T-cell (primary cell): ENCODE measurements at places on chromosomes 3 and 15.
A peak's percentile ranks its signal among the peaks of the same experiment; 100 is the strongest.

DNA sequence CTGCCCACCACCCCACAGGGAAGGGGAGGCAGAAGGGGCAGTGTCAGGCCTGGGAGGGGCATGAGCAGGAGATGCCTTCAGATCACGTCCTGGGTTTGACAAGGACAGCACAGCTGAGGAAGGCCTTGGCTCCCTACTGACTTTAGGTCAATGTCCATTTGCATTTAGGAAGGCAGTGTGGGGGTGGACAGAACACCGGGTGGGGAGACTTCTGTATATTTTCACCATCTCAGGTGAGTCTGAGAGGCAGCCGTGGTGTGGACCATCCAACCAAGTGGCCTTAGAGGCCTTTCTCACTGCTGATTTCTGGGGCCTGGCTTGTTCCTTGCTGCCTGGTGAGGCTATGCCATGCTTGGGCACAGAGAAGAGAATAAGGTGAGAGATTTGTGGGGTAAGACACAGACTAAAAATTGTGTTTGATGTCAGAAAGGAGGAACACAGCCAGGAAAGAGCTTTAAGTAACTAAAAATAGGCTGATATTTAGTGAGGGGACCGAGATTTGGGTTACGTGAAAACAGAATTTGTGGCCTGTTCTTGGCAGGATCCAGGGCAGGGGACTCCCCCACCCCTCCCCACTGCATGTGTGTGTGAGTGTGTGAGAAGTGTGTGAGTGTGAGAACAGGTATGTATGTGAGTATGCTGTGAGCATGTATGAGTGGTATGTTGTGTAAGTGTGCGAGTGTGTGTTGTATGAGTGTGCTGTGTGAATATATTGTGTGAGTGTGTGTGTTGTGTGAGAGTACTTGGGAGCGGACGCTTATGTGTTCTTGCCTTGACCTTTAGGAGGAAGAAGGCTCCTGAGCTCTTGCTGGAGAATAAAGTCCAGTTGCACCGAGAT lies 11.8 kb upstream of the PLA2G4E start:
- no peaks in the 10 kb centered on the region for H3K27me3 ChIP-seq
- H3K27ac ChIP-seq = no peak overlapping the region
- H3K36me3 ChIP-seq = no peaks in the 10 kb centered on the region

- H3K4me3 ChIP-seq = no peak overlapping the region
- no peak overlapping the region for H3K27ac ChIP-seq
- peaks cover 6% of the 10 kb centered on the region for H3K4me1 ChIP-seq
- H3K36me3 ChIP-seq = peaks cover 29% of the 10 kb centered on the region
- no peaks in the 10 kb centered on the region for H3K27me3 ChIP-seq
- no peak for DNase-seq
Observed at GRCh38 chr3:12489832-12490231, 5.6 kb downstream of the TSEN2 start.

- no peak overlapping the region for H3K27ac ChIP-seq
- no peaks in the 10 kb centered on the region for H3K36me3 ChIP-seq
- no peak for DNase-seq
- H3K27me3 ChIP-seq = no peaks in the 10 kb centered on the region
Observed at GRCh38 chr3:170713653-170714052, 127.8 kb upstream of the SLC7A14 start.

GRCh38 chr3:74000725-74001124 lies 376.0 kb upstream of the PDZRN3 start:
- no peak overlapping the region for H3K4me3 ChIP-seq
- DNase-seq = no peak
- H3K36me3 ChIP-seq = no peaks in the 10 kb centered on the region
- no peaks in the 10 kb centered on the region for H3K27me3 ChIP-seq

DNA sequence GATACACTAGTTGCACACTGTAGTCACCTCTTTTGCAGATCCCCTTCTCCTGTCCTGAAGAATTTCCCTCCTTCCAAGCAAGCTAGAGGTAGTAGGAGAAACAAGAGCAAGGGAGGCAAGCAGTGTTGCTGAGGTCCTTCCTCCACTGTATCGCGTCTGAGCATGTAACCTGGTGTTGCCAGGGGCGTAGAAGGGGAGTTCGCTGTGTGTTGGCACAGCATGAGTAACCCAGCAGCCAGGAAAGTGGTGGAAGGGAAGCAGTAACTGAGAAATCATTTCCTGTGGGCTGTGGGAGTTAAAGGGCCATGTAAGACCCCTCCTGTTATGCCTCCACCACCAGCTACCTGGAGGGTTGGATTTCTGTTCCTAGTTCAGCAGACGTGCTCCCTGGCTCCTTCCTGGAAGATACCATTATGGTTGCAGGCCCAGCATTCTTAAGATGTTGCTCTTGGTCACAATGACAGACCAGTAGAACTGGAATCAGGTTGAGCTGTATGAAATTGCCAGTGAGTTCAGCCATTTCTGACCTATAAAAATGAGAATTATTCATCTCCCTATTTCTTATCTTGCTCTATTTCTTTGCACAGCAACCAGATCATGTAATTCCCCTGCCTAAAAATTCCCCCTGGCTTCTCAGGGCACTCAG lies 215.3 kb upstream of the TOPAZ1 start:
- peaks cover 8% of the 10 kb centered on the region for H3K4me1 ChIP-seq
- no peak for DNase-seq
- H3K4me3 ChIP-seq = no peak overlapping the region
- H3K27ac ChIP-seq = no peak overlapping the region
- peaks cover 32% of the 10 kb centered on the region for H3K27me3 ChIP-seq

GRCh38 chr15:74866090-74866489 lies 7.1 kb downstream of the SCAMP2 start:
- DNase-seq = no peak
- no peaks in the 10 kb centered on the region for H3K36me3 ChIP-seq
- H3K4me3 ChIP-seq = no peak overlapping the region
- H3K4me1 ChIP-seq = peaks cover 76% of the 10 kb centered on the region
- no peak overlapping the region for H3K27ac ChIP-seq

DNA sequence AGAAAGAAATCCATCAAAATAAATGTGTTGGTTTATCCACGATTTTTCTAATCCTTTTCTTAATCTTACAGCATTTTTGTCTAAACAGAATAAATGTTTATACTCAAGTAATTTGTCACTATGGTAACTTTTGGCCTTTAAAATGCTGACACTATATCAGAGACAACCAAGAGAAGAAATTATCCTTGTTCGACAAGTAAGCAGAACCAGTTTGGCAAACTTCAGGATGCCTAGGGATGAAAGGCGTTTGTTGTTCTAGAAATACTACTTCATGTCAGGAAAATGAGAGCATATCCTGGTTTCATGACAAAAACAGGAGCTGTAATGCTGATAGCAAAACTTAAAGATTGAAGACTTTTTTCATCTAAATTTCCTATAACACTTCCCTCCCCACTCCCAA lies 308.0 kb upstream of the ATP11B start:
- no peak overlapping the region for H3K4me3 ChIP-seq
- no peaks in the 10 kb centered on the region for H3K27me3 ChIP-seq
- no peaks in the 10 kb centered on the region for H3K4me1 ChIP-seq
- no peak for DNase-seq
- H3K27ac ChIP-seq = no peak overlapping the region
- no peaks in the 10 kb centered on the region for H3K36me3 ChIP-seq

GRCh38 chr3:10145685-10146084 lies 4.1 kb downstream of the VHL start:
- no peaks in the 10 kb centered on the region for H3K27me3 ChIP-seq
- H3K4me1 ChIP-seq = peaks cover 50% of the 10 kb centered on the region
- DNase-seq = no peak
- H3K27ac ChIP-seq = no peak overlapping the region

- no peak overlapping the region for H3K4me3 ChIP-seq
- H3K27ac ChIP-seq = no peak overlapping the region
- H3K4me1 ChIP-seq = peaks cover 27% of the 10 kb centered on the region
- no peak for DNase-seq
- peaks cover 47% of the 10 kb centered on the region for H3K36me3 ChIP-seq
- H3K27me3 ChIP-seq = no peaks in the 10 kb centered on the region
Observed at GRCh38 chr3:44989636-44990373, 13.8 kb downstream of the EXOSC7 start.

GRCh38 chr3:195461594-195462307 lies 18.9 kb upstream of the ACAP2 start:
- H3K4me1 ChIP-seq = peaks cover 3% of the 10 kb centered on the region
- no peak for DNase-seq
- H3K4me3 ChIP-seq = no peak overlapping the region
- H3K27ac ChIP-seq = no peak overlapping the region
- H3K36me3 ChIP-seq = no peaks in the 10 kb centered on the region

- no peaks in the 10 kb centered on the region for H3K36me3 ChIP-seq
- H3K27me3 ChIP-seq = no peaks in the 10 kb centered on the region
- DNase-seq = no peak
- H3K27ac ChIP-seq = no peak overlapping the region
Observed at GRCh38 chr3:6680119-6680806, 180.7 kb upstream of the GRM7 start.

DNA sequence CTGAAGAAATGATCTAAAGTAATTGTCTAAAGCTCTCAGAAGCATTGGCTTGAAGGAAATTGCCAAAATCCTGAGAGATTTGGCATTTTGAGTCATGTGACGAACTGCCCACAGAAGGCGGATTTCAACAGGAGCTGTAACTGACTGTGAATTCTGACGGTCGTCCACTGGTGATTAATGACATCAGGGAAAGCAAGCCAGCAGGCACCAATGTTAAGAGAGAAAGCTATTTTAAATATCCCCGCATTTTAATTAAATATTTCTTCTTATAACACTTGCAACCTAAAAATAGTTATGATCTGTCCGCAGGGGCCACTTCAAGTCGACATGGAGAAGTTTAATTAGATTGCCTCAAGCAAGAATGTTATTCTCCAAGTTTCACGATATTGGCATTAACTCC lies 51.6 kb downstream of the WNT5A start:
- H3K27me3 ChIP-seq = peaks cover 2% of the 10 kb centered on the region
- no peaks in the 10 kb centered on the region for H3K36me3 ChIP-seq
- H3K4me3 ChIP-seq = no peak overlapping the region
- H3K4me1 ChIP-seq = no peaks in the 10 kb centered on the region
- no peak overlapping the region for H3K27ac ChIP-seq
- no peak for DNase-seq

GRCh38 chr3:185559706-185560090 lies 7.3 kb upstream of the LIPH start:
- no peak overlapping the region for H3K4me3 ChIP-seq
- no peaks in the 10 kb centered on the region for H3K27me3 ChIP-seq
- H3K36me3 ChIP-seq = no peaks in the 10 kb centered on the region
- H3K27ac ChIP-seq = no peak overlapping the region
- peaks cover 5% of the 10 kb centered on the region for H3K4me1 ChIP-seq

DNA sequence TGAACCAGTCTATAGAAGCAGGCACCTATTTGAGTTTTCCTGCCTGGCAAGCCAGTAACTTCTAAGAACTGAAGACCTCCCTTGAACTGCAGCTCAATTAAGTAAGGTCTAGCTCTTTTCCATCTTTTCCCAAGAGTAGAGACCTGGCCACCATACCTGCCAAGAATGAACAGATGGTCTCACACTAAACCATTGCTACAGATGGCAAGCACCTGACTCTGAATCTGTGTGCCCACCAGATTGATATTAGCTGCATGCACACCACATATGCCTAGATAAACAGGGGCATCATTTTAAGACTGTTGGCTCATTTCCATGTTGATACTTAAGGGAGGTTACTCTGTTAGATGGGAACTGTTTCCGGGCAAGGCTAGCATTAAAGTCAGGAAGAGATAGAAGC lies 34.8 kb upstream of the GSK3B start:
- DNase-seq = no peak
- no peak overlapping the region for H3K4me3 ChIP-seq
- H3K36me3 ChIP-seq = no peaks in the 10 kb centered on the region
- no peaks in the 10 kb centered on the region for H3K27me3 ChIP-seq

DNA sequence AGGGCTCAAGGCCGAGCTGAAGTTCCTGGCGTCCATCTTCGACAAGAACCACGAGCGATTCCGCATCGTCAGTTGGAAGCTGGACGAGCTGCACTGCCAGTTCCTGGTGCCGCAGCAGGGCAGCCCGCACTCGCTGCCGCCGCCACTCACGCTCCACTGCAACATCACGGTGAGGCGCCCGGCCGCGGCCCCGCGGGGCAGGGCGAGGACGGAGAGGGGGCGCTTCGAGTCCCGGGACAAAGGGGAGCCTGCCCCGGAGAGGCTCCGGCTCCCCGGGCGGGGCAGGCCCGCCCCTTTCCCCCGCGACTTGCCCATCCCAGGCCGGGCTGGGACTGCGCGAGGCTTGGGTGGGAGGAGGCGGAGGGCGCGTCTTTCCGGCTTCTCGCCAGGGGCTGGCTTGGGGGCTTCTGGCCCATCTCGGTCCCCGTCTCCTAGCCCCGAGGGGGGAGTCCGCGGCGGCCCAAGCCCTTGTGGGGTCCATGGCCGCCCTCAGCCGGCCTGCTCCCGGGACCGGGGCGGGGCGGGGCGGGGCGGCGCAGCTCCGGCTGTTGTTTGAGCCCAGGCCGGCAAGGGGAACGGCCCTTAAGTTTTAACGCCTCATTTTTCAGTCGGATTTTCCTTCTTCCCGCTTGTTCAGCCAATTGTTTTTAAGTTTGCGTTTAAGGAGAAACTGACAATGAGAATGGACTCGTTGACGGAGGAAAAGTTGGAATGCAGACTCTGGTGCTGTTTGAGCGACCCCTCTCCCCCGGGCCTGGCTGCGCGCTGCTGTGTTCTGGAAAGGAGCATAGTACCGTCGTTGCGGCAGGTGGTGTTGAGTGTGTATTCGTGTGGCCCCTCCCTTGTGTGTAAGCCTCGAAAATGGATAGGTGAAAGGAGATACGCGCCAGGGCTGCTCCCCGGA lies 683 bp downstream of the UBE2Q2 start:
- H3K4me3 ChIP-seq = peak overlapping the region; percentile 70
- H3K27ac ChIP-seq = peak overlapping the region; percentile 59
- no peaks in the 10 kb centered on the region for H3K27me3 ChIP-seq
- DNase-seq = peak; percentile 50

DNA sequence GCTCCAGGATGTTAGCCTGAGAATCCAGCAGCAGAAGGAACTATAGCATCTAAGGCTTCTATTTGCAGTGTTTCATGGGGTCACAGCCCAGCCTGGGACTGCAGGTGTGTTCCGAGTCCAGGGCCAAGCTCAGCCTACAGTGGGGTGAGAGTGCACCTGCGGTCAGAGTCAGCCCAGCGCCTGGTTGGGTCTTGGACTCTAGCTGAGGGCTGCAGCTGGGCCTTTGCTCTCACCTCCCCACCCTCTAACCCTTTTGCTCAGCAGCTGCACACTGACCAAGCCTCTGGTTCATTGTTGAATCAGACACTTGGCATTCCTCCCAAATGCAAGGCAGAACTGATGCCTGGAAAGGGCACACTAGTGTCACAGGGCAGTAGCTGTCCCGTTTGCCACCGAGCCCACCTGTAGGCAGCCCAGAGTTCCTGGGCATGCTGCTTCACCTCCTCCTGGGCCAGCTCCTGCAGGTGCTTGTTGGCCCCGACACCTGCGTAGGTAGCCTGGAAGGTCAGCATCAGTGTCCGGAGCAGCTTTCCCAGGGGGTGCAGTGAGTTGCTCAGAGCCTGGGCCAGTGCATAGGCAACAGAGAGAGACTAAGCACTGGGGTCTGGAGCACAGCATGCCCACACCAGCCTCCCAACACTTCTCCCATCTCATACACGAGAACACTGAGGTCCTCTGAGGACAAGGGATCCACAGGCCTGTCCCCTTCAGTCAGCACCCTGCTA lies 17.5 kb downstream of the ALS2CL start:
- H3K27ac ChIP-seq = no peak overlapping the region
- no peaks in the 10 kb centered on the region for H3K36me3 ChIP-seq
- H3K4me3 ChIP-seq = no peak overlapping the region
- DNase-seq = no peak
- H3K27me3 ChIP-seq = peaks cover 5% of the 10 kb centered on the region
